Renal cortical epithelial cell (primary cell): ENCODE measurements at places on chromosomes 2 and 18. TPM values are rescaled to one million over a fixed set of nuclear protein-coding genes. Genes with fewer than 3 reads are reported as not detected.

- no peak for DNase-seq
Observed at GRCh38 chr2:180478883-180479282, 471.8 kb upstream of the CWC22 start.

DNA sequence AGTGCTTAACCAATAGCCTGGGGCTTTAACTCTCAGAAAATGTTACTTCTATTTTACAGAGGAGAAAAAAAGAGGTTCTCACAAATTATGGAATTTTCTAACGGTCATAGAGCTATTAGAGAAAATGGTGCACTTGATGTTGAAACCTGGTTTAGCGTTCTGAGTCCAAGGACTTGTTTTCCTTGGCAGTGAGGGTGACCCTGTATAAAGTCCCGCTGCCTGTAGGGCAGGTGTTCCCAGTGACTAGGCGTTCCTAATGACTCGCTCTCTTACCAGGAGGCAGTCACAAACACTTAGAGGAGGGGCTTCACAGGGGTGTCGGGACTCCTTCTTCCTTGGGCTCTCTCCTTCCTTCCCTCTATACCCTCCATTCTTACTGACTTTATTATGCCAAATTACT, 175.8 kb downstream of the ACTR3 start:
- DNase-seq = no peak

DNA sequence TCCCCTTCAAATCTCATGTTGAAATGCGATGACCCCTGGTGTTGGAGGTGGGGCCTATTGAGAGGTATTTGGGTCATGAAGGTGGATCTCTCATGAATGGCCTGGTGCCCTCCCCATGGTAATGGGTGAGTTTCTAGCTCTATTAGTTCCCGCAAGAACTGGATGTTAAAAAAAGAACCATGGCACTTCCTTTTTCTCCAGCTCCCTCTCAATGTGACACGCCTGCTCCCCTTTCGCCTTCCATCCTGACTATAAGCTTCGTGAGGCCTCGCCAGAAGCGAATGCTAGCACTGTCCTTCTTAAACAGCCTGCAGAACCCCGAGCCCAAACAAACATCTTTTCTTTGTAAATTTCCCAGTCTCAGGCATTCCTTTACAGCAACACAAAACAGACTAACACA, 303.2 kb upstream of the REV1 start:
- DNase-seq = no peak

DNA sequence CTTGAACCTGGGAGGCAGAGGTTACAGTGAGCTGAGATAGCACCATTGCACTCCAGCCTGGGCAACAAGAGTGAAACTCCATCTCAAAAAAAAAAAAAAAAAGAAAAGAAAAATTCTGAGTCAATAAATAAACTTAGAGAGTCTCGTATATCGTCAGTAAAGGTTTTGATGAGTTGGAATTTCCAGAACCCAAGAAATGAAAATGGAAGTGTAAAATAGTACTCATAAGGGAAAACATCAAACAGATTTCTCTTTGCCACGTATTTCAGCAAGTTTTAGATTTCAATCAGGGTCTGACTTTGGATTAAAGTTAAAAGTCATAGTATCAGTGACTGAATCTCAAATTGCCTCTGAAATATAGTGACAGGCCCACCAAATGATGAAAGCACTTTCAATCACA, 71.4 kb upstream of the SPOPL start:
- no peak for DNase-seq

GRCh38 chr2:181766129-181766528, 85.8 kb upstream of the NEUROD1 start:
- no peak for DNase-seq

GRCh38 chr2:44291281-44292248, 16.3 kb downstream of the SLC3A1 start:
- DNase-seq = peak; percentile 100

FLACC1 gene
- 0.17 and 0.45 TPM in 2 replicates for total RNA-seq

CCBE1 gene
- 8.7 and 9.6 TPM in 2 replicates for total RNA-seq

MYOM1 gene
- 0.99 TPM in 1 of 2 replicates, not detected in the other for total RNA-seq

IL36B gene
- total RNA-seq = not detected in 2 replicates
